ENCODE measurements at places on chromosomes 7 and 10.

DNA sequence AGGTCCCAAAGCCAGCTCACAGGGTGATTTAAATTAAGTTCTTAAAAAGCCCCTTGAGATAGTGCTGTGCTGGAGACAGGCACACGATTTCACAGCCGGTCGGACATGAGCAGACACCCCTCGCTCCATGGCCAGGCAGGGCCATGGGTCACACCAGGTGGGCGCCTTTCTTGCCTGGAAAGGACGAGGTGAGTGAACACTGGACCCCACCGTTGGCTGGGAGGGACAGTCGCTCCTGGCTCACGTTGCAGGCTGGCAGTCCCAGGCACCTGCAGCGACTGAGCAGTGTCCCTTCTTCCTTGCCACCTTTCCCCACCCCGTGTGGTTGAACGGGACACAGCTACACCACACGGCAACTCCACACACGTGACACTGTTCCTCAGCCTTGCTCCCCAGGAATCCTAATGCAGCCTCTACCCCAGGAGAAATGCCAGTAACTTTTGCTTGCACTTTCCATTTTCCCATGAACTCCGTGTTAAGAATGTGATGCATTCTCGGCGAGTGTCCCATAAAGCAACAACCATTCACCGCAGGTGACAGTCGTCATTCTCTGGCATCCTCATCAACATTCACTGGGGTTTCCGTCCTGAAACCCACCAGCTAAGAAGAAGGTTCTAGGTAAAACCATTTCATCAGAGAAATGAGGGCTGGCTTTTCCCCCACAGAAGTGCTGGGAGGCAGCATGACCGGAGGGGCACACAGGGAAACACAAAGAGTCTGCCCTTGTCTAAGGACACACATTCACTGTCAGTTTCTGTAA is 217.4 kb downstream of the ZMYND11 start:
- DNase-seq: no peak

DNA sequence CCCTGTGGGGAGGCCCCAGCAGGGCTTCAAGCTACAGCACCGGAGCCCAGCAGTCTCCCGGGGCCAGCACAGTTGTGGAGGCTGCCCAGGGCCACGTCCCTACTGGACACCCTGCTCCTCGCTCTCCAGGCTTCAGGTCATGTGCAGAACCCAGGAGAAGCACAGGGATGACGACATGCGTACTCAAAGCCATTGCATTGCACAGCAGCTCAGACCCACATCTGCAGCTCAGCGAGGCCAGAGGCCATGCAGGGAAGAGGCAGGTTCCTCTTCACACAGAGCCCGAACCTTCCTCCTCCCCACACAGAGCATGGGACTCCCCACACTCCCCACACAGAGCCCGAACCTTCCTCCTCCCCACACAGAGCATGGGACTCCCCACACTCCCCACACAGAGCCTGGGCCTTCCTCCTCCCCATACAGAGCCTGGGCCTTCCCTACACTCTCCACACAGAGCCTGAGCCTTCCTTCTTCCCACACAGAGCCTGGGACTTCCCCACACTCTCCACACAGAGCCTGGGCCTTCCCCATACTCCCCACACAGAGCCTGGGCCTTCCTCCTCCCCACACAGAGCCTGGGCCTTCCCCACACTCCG is 12.3 kb downstream of the CFAP46 start:
- DNase-seq: no peak

DNA sequence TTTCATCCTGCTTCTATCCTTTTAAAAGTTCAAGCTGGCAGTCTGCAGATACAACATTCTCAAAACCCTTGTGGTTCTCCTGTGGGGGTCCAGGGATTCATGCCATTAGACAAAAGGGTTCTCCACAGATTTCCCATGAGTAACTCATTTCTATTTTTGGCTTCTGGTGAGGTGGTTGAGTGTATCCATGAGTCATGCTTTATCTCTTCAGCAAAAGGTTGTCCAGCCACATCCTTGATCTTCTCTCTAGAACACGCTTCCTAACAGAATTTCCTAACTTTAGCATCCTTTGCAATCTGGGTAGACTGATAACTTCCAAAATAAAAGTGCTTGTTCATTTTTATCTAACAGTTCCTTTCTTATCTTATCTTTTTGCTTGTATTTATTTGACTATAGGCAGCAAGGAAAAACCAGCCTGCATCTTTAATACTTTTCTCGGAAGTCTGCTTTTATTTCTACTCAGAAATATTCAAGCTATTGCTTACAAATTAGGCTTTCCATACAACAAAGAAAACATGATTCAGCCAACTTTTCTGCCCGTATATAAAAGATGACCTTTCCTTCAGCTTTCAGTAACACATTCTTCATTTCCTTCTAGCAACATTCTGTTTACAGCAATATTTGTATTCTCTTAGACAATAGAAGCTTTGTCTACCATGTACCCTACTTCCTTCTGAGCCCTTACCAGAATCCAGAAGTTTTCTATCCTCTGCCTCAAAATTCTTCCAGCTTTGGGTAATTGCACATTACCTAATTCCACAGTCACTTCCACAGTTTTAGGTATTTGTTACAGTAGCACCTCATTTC is 79.3 kb upstream of the IL6 start:
- DNase-seq: no peak

GRCh38 chr7:137399827-137400823 is 56.6 kb upstream of the PTN start:
- DNase-seq: no peak

- DNase-seq: no peak
Measured at GRCh38 chr7:81707196-81707595, 62.7 kb downstream of the HGF start.

Data from CD8-positive, alpha-beta T cell (primary cell).